Lung (tissue), 17 donors: ENCODE measurements at places on chromosomes 12 and 14. TPM values are rescaled to one million over a fixed set of nuclear protein-coding genes. Genes with fewer than 3 reads are reported as not detected.

Gene PROX2
- total RNA-seq: not detected

GRCh38 chr14:20458031-20458789, 3.0 kb downstream of the PIP4P1 start:
- H3K4me1 ChIP-seq: peaks cover 22% of the 10 kb centered on the region
- H3K27me3 ChIP-seq: no peaks in the 10 kb centered on the region
- peaks cover 24% of the 10 kb centered on the region for H3K36me3 ChIP-seq
- H3K4me3 ChIP-seq: no peak overlapping the region

DNA sequence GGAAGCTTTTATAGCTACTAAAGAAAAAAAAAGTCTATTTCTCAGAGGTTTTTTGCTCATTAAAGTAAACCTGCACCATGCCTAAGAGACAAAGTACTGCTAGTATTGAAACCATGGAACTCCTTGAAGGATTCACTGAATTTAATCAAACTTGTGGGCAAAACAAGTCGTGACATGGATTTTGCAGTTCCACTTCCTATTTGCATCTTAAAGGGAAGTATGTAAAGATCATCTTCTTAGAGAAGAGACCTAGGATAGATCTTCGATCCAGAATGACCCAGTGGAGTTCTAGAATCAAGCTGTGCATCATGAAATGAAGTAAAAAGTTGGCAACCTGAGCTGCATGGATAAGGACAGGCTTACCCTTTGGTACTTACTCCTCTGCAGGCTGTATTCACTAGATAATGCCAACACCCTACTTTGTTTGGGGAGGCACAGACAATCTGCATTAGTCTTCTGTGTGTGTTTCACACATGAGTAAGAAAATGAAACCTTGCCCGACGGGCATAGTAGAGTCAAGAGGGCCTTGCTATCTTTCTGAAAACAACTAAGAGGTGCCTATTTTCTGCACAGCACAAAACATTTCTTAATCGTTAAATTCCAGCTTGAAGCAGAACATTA, 1.9 kb downstream of the GNG2 start:
- no peaks in the 10 kb centered on the region for H3K27me3 ChIP-seq
- DNase-seq: peak; percentile 63
- peaks cover 31% of the 10 kb centered on the region for H3K4me1 ChIP-seq
- H3K27ac ChIP-seq: no peak overlapping the region
- H3K36me3 ChIP-seq: no peaks in the 10 kb centered on the region

- no peak overlapping the region for H3K4me3 ChIP-seq
- H3K27ac ChIP-seq: no peak overlapping the region
- no peak for DNase-seq
- H3K27me3 ChIP-seq: no peaks in the 10 kb centered on the region
- H3K4me1 ChIP-seq: no peaks in the 10 kb centered on the region
- no peaks in the 10 kb centered on the region for H3K36me3 ChIP-seq
These were observed 177.0 kb downstream of the ALX1 start for GRCh38 chr12:85457016-85457415.

DNA sequence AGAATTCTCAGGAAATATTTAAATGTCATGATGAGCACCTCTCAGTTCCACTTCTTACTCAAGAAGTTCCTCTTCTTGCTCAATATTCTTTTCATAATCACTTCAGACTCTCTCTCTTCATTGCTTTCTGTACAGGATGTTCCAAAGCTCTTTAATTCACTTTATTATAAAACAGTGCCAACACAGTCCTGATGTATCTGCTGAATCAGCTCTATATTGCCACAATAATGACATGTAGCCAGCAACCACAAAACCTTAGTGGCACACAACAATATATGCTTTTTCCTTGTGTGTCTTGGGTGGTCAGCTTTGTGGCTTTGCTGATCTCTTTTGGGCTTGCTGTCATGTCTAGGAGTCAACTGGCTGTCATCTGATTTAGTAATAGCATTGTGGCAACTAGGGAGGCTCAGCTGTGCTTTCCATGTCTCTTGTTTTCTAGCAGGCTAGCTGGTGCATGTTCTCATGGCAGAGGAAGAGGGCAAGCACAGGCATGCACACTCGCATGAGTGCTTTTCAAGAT, 52.8 kb upstream of the SLC2A13 start:
- H3K36me3 ChIP-seq: no peaks in the 10 kb centered on the region
- DNase-seq: no peak
- H3K27me3 ChIP-seq: no peaks in the 10 kb centered on the region
- no peaks in the 10 kb centered on the region for H3K4me1 ChIP-seq
- H3K27ac ChIP-seq: no peak overlapping the region
- no peak overlapping the region for H3K4me3 ChIP-seq

- H3K27me3 ChIP-seq: no peaks in the 10 kb centered on the region
- H3K4me1 ChIP-seq: peaks cover 42% of the 10 kb centered on the region
- no peak for DNase-seq
- no peak overlapping the region for H3K27ac ChIP-seq
- H3K36me3 ChIP-seq: no peaks in the 10 kb centered on the region
These were observed 72.4 kb upstream of the DICER1 start for GRCh38 chr14:95229749-95230148.

- DNase-seq: no peak
- no peaks in the 10 kb centered on the region for H3K4me1 ChIP-seq
- no peaks in the 10 kb centered on the region for H3K27me3 ChIP-seq
- H3K27ac ChIP-seq: no peak overlapping the region
These were observed 164.1 kb downstream of the ATP23 start for GRCh38 chr12:58105225-58106119.

DNA sequence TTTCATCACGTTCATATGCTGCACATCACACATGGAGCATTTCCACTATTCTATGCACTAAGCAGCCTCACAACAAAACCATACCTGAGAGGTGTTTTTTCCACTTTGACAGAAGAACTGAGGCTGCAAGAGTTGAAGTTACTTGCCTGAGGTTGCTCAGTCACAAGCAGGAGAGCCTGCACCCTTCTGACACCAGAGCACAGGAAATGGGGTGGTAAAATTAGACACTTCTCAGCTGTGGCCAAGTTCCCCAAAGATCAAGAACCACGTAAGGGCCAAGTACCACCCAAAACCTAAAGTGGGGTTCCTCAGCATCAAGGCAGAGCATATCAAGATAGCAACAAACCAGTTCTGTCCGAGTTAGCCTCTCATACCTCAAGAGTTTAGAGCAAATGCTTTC, 185.8 kb downstream of the CAPZA3 start:
- no peak overlapping the region for H3K27ac ChIP-seq
- no peaks in the 10 kb centered on the region for H3K27me3 ChIP-seq
- H3K4me1 ChIP-seq: no peaks in the 10 kb centered on the region
- no peak for DNase-seq

Gene OTUB2
- 2.1 TPM for total RNA-seq

Gene NTF3
- 2.7 TPM for total RNA-seq

Gene AQP2
- not detected for total RNA-seq

DNA sequence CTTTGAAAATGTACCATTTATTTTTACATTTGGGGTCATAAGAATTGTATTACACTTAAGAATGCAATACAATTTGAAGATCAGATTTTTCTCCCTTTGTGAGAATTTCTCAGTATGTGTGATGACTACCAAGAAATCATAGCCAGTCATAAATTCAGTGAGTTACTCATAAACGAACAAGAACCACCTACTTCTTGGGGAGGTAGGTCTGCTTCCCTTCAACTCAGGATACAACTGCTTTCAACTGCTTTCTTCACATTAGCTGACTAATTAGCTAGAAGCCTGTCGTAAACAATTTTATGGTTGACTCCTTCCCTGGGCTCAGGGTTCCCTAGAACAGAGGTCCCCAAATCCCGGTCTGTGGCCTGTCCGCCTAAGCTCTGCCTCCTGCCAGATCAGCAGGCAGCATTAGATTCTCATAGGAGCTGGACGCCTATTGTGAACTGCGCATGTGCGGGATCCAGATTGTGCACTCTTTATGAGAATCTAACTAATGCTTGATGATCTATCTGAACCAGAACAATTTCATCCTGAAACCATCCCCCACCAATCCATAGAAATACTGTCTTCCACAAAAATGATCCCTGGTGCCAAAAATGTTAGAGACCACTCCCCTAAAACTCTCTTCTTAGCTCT, 3.7 kb downstream of the ANG start:
- no peaks in the 10 kb centered on the region for H3K27me3 ChIP-seq
- H3K4me3 ChIP-seq: no peak overlapping the region
- H3K4me1 ChIP-seq: no peaks in the 10 kb centered on the region
- DNase-seq: no peak

Gene LRP1-AS
- not detected for total RNA-seq

Gene PLEKHD1
- 0.83 TPM for total RNA-seq

DNA sequence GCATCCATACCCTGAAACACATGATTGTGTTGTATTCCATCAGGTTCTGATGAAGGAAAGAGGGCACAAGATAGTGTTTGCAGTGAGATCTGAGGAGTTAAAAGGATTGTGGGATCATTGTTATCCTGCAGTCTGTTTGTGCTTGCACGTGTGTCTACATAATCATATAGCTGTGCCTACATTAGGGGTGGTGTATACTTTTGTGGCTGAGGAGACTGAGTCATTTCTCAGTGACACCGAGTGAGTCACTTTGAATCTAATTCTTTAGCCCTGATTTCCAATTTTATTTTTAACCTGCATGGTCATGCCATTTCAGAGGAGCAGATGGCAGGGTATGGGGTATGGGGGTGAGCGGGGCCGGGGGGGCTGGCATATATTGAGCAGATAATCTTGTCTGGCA, 133.2 kb downstream of the ANO4 start:
- H3K4me3 ChIP-seq: no peak overlapping the region
- no peaks in the 10 kb centered on the region for H3K36me3 ChIP-seq
- DNase-seq: no peak
